ENCODE measurements at places on chromosomes 16 and 17.

DNA sequence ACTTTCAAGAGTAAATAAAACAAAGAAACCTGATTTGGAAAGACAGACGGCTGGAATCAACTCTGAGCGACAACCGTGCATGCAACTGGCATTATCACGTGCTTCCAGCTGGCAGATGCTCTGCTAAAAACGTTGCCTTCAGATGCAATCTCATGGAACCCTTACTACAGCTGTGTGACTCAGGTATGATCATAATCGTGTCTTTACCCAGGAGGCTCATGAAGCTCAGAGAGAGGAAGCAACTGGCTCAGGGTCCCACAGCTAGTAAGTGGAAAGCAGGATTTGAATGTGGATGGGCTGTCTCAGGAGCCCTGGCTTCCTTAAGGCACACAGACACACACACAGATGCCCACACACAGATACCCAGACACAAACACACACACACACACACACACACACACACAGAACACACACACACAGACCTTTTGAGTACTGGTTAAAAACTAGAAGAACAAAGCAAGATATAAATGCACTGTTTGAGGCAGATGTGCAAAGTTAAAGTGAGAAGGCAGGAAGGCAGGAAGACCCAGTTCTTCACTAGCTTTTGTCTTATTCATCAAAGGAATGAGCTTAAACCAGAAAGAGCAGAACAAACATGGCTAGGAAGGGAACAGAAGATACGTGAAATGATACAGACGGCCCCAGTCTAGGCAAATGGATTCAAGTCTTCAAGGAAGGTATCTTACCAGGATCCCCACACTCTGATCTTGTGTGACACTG is 275.2 kb downstream of the MAF start:
- DNase-seq = no peak

DNA sequence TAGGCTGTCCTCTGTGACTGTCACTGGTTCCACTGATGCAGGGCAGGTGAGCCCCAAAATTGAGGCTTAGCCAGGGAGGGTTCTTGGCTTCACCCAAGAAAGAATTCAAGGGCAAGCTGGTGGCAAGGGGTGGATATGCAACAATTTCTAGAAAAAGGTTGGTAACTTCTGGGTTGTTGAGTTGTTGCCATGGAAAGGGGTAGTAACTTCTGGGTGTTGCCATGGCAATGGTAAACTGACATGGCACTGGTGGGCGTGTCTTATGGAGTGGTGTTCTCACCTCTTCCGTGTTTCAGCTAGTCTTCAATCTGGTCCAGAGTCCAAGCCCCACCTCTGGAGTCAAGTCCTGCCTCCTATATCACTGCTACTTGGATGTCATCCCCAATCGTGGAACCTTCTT is 9.5 kb upstream of the GUCY2D start:
- no peak for DNase-seq

DNA sequence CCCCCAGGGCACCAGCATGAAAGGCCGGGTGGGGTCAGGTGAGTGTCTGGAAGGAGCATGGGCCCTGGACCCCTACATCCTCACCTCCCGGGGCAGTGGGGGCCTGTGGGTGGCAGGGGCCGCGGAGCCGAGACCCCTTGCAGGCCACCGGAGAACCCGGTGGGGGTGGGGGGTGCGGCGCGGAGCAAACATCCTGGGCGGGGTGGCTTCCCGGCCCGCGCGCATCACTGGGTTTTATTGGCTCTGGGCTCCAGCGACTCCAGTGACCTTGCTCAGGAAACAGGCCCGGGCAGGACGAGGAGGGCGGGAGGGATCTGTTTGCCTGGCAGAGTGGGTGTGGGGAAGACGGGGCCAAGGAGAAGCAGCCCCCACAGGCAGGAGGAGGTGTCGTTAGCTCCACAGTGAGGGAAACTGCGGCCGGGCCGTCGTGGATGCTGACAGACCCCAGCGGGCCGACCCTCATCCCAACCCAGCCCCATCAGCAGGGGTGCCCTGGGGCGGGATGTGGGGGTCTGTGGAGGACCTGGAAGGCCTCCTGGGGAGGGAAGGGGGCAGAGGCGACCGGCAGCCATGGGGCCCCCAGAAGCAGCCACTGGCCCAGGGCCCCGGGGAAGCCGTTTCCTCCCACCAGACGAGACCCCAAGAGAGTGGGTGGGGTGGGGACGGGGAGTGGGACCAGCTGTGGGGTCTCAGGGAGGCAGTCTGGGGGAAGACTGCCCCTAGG is 10.6 kb downstream of the SSTR5 start:
- no peak for DNase-seq

DNA sequence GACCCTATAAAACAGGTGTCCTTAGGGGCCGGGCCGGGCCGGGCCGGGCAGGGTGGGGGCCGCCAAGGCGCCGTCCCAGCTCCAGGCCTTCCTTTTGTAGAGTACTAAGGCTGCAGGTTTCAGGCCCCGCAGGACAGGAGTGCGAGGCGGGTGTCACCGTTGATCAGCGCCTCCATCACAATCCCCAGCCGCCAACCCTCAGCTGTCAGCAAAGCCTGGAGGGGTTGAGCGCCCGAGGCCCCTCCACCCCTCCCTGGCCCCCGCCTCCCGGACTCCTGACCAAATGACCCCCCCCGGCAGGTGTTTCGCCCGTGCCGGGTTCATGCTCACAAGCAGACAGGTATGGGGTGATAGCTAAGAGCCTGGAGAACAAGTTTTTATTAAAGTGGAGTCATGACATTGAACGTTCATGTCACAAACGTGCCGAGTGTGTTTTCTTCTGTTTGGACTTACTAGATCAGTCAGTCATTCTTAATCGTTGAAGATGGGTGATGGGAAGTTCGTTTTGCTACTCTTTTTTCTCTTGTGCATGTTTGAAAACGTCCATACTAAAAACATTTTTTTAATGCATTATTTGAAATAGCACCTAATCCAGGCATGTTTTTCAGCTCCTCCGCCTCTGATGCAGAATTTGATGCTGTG is 534 bp downstream of the ARL2BP start:
- no peak for DNase-seq

DNA sequence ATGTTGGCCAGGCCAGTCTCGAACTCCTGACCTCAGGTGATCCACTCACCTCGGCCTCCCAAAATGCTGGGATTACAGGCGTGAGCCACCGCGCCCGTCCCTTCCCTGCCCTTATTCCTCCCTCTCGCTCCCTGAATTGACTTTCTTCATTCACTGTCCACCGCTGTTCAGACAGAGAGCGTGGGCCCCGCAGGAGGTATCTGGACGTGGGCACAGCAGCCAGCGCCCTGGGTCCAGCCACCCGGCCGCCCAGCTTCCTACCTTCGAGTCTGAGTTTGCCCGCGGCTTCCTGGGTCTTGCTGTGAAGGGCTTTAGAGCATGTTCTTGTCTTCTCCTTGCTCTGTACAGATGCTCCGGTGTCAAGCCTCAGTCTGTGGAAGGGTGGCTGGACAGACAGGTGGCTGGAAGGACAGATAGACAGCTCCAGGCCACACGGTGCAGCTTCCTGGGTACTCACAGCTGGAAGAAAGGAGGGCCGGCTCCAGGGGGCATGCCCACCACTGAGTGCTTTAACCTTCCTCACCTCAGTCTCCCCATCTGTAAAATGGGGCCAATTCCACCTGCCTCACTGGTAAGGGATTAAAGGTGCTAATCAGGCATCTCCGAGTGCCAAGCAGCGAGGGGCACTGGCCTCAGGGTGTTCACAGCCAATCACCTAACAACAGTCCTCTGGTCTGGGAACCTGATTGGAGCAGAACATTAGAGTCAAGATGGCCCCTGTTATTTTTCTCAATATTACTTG is 13.6 kb downstream of the RHBDF2 start:
- DNase-seq = no peak

- no peak for DNase-seq
Measured at GRCh38 chr17:67671493-67671892, 46.2 kb upstream of the NOL11 start.

- DNase-seq = no peak
Measured at GRCh38 chr16:28984091-28984490, 761 bp upstream of the LAT start.

- no peak for DNase-seq
Measured at GRCh38 chr17:61179380-61179806, 220.2 kb upstream of the TBX2 start.
